ENCODE measurements at places on chromosomes 13 and 19.
A peak's percentile ranks its signal among the peaks of the same experiment; 100 is the strongest.

DNA sequence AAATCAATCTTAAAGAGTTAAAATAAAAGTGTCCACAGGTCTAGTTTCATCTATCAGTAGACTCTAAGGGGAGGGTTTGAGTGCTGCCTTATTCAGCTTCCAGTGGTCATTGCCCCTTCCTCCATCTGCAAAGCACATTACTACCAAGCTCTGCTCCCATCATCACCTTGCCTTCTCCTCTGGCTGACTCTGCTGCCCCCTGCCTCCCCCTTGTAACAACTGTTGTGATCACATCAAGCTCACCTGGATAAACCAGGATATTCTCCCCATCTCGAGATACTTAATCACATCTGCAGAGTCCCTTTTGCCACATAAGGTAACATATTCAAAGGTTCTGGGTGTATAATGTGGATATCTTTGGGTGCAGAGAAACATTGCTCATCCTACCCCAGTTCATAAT lies 43.3 kb upstream of the GPC6 start:
- DNase-seq, result no peak

DNA sequence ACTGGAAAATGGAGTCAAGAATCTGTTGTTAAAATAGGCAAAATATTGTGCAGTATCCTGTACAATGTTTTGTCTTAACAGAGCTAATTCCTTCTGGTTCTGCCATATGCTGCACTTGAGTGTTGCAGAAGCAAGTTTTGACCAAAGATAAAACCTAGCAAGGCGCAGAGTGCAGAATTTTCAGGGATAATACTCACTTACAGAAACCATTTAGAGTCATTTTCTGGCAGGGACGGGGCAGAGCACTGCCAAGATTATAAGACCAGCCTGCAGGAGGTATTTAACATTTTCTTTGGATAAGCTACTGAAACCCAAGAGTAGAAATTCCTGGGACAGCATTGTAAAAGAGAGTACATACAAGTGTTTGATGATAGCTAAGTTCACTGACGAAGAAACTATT lies 159.5 kb upstream of the EDNRB start:
- no peak for DNase-seq

GRCh38 chr13:45482571-45483173 lies 17.9 kb downstream of the COG3 start:
- no peak for DNase-seq

GRCh38 chr19:17915940-17916593 lies 16.7 kb upstream of the CCDC124 start:
- DNase-seq, result no peak

DNA sequence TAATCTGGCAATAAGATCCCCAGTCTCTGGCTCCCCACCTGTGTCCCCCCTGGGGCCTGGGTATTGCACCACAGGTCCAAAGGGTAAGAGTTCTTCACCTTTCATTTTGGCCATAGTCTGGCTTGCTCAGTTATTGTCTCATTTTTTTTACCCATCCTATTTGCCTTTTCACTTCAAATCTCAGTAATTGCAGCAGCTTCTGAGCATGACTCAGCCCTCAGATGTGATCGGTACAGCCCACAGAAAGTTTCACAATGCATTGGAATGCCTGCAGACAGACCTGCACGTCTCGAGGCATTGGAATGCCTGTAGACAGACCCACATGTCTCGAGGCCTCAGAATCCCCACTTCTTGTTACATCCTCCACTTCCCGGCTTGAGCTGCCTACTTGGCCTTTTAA lies 173.6 kb downstream of the NUFIP1 start:
- DNase-seq, result peak; percentile 27

- no peak for DNase-seq
Measured at GRCh38 chr13:32008518-32009175, 22.9 kb upstream of the FRY start.

- no peak for DNase-seq
Measured at GRCh38 chr19:51688671-51689571, 4.2 kb upstream of the SPACA6 start.

DNA sequence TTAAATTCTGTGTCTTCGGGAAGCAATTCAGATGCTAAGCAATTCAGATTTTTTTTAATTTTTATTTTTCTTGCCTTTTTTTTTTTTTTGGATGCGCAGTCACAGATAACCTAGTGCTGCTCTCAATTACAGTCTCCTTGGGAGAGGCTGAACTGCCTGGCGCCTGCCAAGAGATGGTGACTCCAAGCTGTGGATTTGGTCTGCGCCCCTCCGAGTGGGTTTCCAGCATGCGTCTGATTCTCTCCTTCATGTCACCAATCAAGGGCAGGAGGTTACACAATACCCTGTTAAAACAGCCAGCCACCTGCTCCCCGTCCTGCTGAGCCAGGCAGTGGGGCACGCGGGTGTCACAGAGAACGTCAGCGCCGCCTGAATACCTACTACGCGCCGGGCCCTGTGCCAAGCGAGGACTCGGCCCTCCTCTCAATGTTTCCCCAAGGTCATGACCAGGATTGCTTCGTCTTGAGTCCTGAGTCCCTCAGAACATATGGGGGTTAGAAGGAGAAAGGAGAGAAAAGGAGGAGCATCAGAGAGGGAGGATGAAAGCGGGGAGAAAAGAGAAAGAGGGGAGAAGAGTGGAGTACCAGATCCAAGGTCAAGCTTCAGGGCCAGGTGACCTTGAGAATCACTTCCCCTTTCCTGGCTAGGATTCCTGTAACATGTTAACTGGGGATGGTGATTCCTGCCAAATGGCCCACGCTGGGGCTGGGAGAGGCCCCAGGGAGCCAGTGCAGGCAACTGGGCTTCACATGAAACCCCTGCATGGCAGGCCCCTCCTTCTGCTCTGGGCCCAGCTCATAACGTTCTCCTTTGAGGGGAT lies 213.6 kb downstream of the URI1 start:
- DNase-seq, result no peak

DNA sequence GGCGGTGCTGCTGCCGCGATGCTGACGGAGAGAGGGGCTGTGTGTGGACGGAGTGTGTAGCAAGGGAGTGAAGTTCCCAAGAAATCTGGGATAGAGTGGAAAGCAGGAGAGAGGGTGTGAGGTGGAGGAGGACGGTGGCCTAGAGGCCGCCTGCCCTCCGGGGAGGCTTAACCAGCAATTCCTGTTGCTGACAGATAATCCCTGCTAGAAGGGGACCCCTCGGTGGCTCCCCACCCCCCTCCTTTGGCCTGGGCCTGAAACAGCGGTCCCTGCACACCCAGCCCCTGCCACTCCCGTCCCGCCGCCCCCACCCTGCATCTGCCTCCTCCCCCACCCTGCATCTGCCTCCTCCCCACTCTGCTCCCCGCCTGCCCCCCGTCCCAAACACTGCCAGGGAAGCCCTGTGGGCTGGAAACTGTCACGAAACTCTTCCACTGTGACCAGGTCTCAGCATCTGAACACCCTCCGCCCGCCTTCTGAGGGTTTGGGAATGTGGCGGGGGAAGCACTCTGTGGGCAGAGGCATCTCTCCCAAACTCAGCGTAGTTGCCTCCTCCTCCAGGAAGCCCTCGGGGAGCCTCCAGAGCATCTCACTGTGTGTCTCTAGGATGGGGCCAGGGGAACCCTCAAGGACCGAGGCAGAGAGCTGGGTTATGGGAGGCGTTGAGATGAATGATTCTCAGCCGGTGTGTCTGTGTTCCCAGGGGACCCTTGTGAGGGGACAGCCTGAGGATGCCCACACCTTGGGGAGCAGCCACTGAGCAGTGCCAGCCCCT lies 17.1 kb upstream of the MATK start:
- DNase-seq, result no peak

- DNase-seq, result no peak
Measured at GRCh38 chr19:35828692-35829301, 16.2 kb upstream of the PRODH2 start.

GRCh38 chr13:95289020-95289444 lies 12.2 kb downstream of the ABCC4 start:
- no peak for DNase-seq

DNA sequence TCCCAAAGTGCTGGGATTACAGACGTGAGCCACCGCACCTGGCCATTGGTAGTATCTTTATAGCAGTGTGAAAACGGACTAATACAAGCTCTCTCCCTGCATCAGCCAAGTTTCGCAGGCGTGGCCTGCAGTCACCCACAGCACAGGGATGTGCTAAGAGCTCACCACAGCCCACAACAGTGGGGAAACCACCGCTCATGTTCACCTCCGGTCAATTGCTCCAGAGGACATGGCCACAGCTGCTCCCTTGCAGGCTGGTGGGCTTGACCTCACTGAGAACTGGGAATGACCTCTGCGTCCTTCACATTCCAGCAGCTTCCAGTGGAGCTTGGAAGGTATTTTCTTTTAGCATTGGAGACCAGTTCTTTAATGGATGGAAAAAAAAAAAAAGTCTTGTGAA lies 156.4 kb downstream of the KCTD15 start:
- no peak for DNase-seq

DNA sequence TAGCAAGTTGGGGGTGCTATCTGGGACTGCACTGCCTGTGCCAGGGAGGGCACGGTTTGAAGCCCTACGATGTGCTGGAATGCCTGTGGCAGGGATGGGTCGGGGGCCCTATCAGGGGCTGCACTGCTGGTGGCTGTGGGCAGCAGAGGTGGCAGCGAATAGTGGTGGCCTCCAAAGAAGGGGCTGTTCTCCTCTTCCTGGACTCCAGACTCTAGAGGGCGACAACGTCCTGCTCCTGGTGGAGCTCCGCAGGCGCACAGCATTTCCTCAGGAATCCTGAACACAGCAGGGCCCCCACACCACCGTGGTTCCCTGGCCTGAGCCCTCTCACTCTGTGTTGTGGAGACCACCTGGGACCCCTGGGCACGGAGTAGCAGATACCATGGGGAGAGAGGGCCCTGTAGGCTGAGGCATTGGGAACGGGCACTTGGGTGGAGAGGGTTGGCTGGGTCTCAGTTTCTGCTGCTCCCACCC lies 145.6 kb downstream of the TNFRSF19 start:
- peak; percentile 2 for DNase-seq

DNA sequence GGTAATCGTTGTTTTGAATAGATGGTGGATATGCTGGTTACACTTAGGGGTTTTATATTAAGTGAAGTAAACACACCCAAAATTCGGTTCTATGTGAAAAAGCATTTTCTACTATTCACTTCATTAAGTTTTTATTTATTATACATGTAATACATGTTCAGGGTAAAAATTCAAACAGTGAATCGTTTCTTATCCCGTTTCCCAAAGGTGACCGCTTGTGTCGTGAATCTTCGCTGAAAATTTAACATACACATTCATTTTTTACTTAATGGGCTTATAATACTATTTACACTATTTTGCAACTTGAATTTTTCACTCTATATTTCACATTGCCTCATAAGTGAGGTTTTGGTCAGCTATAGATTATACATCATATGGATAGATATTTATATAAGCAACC lies 24.5 kb downstream of the IPO5 start:
- DNase-seq, result no peak

DNA sequence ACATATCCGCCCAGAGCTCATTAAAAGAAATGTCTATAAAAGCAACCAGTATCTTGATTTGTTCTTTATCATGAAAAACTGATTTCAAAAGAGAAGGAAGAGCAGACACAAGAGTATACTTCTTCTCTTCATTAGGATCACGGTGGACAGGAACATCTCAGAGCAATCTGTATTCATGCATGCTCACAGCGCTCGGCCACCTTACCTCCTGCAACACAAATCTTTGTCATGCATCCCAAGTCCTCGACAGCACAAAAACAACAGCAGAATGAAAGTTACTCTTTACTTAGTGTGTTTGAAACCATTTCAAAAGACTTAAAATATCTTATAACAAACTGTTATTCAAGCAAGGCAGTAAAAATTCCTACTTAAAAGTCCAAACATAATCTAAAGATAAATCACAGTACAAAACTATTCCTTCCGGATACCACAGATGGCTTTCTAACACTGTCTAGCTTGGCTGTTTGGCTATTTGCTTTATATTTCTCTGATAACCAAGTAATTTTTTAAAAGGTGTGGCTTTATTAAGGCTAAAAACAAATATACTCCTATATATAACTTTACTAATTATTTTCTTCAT lies 174.5 kb downstream of the TBC1D4 start:
- DNase-seq, result no peak

DNA sequence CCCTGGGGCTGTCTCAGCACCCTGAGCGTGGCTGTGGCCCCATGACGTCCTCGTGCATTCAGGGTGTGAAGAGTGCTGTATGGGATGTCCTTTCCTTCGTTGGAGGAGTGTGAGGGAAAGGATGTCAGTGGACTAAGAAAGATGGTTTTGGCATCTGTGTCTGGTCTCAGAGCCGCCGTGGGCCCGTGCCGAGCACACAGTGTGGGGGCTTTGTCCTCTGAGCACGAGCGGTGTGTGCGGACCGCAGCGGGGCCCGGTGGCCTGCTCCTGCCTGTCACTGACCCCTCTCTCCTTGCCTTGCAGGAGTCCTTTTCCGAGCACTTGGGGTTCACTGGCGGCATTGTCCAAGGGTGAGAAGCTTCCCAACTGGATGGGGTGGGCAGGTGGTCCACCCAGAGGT lies 63.3 kb upstream of the LDLR start:
- no peak for DNase-seq
